GF-D8 (cell line): ENCODE measurements at places on chromosomes 2 and 18.

DNA sequence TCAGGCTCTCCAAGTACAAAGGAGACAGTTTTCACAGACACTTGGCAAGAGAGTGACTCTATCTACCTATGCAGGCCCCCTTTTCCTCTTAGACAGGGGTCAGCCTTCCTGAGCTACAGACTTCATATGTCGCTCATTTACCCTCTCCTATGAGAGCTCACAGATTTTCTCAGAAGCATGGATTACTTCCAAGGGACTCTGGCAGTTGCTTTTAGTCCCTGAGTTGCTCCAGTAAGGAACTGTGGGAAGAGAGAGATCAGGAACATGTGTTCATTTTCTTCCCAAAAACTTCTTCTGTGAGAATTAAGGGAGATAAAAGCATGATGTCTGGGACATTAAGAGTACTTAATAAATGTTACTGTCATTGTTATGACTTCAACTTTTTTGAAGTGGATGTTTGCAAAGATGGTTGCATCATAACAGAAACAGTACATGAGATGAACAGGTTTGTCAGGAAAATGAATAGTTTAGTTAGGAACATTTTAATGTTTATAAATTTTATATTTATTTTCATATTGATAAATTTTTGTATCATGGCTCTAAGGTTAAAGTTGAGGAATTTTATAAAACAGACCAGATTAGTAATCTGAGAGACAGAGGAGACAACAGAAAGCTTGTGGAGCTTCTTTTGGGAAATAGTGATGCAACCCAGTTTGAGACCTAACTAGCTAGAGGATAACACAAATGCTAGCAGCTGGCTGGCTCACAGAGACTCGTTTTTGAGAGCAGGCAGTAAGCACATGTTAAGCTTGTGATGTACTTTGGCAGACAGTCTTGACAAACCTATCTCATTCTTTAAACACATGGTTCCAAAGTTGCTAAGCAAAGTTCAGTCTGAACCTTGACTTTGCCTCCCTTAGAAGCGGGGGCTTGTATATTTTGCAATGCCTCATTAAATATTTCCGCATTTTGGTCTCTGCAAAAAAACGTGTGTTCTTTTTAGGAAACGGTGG, 21.7 kb upstream of the UGP2 start:
- DNase-seq: peak; percentile 71

- no peak for DNase-seq
These were observed 144.6 kb downstream of the QPCT start for GRCh38 chr2:37489041-37489456.

GRCh38 chr2:38653380-38653714, 12.6 kb upstream of the GALM start:
- DNase-seq: no peak

GRCh38 chr18:79371561-79372121, 24.1 kb upstream of the NFATC1 start:
- no peak for DNase-seq

- no peak for DNase-seq
These were observed 234.0 kb downstream of the BCL2 start for GRCh38 chr18:63085611-63086010.

DNA sequence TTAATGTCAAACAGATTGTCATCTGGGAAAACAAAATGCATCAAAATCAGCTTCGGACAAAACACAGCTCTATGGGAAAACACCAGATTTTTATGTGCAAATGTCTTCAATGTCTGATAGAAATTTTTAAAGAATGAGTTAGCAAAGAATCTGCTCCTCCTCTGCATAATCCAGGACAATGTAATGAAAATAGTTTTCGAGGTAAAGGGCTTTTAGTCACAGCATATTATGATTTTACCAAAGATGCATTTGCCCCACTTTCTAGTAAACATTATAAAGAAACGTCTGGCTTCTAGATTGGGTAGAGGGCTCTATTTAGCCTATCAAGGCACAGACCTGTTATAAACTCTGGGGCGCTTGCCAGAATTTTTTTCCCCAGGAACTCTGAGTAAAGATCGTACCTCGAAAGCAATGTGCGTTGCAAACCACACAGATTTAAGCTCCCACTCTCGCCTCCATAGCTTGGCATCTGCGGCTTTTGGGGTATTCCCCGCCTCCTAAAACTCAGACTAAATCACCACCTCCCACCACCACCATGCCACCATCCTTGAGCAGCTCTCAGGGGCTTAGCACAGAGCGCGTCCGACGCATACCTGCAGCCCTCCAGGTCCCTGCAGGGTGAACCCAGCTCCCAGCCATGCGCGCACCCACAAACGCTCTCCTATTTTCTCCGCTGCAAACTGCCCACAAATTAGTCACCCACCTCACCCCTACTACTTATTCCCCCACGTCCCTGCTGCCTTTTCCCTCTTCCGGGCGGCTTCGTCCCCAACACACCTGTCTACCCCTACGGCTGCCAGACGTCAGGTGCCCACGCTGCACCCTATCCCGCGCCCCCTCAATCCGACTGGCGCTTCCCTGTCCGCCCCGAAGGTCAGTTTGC, 829 bp downstream of the ACVR1C start:
- no peak for DNase-seq

DNA sequence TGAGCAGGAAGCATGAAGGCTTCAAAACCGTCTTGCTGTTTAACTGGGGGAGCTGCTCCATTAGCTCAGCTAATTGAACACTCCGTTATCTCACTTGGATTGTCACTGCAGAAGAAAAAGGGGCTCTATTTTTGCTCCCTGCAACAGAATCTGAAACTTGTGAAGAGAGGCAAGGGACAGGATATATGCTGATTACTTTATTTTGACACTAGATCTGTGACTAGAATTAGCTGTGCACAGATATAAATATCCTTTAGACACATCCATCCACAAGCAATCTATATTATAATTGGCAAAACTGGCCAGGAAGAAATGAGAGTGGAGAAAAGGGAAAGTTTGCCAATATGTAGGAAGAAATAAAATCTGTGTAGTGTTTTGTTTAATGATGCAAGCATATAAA, 700.1 kb upstream of the CHAC2 start:
- no peak for DNase-seq

DNA sequence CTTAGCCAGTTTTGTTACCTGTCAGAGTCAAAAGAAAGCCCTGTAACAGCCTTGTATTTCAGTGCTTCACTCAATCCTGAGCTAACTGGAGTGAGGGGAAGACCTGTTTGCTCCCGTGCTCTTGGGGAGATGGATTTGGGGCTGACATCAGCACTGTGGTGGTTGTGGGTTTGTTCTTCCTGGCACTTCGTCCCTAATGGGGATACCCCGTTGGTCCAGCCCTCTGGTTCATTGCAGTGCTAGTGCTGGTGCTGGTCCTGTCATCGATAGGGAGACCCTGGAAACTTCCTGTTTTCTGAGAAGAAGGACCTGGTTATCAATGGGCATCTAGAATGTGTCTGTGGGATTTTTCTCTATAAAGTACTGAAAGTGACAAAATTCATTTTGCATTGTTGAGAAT, 205.4 kb downstream of the ZNF407 start:
- no peak for DNase-seq
